Left kidney (tissue), 8 donors: ENCODE measurements at places on chromosomes 2 and 18. TPM values are rescaled to one million over a fixed set of nuclear protein-coding genes. Genes with fewer than 3 reads are reported as not detected.
A peak's percentile ranks its signal among the peaks of the same experiment; 100 is the strongest.

ZNF804A gene
- polyA plus RNA-seq, result 2.1 TPM

TMEM87B gene
- 29.9 TPM for polyA plus RNA-seq

GRCh38 chr2:201628545-201628944 is 14.8 kb downstream of the TMEM237 start:
- no peak for DNase-seq

DNA sequence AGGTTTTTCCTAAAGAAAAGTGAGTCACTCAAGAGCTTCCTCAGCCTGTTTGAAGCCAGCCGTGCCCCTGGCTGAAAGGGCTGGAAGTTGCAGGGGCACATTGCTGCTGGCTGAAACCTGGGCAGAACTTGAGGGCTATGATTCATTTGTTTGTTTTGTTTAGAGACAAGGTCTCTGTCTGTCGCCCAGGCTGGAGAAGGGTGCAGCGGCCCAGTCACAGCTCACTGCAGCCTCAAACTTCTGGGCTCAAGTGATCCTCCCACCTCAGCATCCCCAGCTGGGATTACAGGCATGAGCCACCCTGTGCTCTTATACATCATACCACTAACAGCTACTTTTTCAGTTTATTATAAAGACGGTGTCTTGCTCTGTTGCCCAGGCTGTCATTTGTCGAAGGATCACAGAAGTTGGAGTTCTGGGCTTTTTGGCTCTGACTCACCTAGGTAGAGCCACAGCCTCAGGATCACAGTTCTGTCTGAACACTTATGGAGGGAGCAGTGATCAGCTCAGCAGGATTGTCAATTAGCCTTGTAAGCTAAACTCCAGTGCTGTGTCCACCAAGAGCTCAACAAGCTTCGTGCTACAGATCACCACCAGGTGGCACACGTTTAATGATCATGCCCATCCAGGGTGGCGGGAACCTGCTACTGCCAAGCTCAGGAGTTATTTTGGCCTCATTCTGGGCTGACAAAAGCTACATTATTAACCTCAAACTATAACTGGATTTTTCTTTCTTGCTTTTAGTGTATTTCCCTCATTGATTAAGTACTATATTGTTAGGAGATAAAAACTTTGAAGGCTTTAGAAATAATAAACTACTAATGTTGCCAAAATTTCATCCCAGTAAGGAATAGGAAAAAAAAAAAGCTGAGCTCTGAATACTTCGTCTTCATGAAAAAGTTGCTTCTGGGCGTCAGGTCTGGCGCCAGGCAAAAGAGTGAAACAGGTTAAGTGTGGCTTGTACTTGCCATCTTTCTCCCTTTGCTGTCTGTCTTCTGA is 57.9 kb downstream of the ARHGEF33 start:
- DNase-seq, result peak; percentile 82

- no peak for DNase-seq
Observed at GRCh38 chr2:7031547-7032245, 114.5 kb downstream of the RNF144A start.

DNA sequence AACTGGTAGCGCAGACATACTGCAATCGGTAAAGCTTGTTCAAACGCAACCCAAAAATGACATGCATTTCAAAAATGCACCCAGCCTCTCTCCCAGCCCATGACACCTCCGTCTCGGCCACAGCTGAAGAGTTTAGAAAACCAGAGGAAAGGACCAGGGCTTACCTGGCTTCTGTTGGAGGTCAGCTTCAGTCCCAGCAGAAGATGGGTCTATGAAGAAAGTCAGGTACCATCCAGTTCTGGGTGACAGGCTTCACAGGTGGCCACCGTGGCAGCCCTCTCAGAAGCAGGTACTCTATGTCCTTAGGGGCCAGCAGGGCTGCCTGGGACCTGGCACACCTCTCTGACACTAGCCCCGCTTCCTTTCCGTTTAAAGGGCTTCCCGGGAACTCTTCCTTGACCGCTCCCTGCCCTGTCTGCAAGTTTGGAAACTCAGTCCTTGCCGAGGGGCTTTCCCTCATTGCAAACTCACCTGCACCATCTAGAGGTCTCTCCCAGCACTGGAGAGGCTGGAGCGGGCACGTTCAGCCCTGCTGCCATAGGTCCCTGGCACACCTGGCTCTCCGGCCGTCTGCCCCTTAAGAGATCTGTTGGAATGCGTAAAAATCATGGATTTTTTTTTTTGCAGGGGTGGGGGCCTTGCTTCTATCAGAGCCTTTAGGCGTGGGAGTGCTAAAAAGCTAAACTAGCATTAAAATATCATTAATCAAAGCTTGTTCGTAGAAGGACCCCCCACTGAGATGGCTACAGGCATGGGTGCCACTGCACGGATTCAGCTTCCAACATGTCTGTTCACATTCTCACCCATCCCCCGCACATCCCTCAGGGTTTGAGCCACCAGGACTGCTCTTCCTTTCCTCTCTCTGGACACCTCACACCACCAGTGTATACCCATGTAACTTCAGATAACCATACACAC is at the start of gene EDAR:
Gene EDAR, minus strand, starts transcription at position 425 of the 918 bp plus-strand sequence. CDS start 58,206 bp downstream, outside the sequence.
- DNase-seq, result peak; percentile 82

- no peak for DNase-seq
Observed at GRCh38 chr18:48853588-48853987, 97.2 kb downstream of the SMAD7 start.
